GM12878 (cell line): ENCODE measurements at places on chromosomes 7 and 10. TPM values are rescaled to one million over a fixed set of nuclear protein-coding genes. Genes with fewer than 3 reads are reported as not detected.

- no peak for DNase-seq
These were observed 21.1 kb upstream of the AUTS2 start for GRCh38 chr7:69577221-69577620.

ZNF117 gene
- polyA plus RNA-seq, result 3.9 and 4.1 TPM in 2 replicates

DNAJB9 gene
- 19.1 and 19.7 TPM in 2 replicates for polyA plus RNA-seq

CYP3A7 gene
- not detected in 2 replicates for polyA plus RNA-seq

DNA sequence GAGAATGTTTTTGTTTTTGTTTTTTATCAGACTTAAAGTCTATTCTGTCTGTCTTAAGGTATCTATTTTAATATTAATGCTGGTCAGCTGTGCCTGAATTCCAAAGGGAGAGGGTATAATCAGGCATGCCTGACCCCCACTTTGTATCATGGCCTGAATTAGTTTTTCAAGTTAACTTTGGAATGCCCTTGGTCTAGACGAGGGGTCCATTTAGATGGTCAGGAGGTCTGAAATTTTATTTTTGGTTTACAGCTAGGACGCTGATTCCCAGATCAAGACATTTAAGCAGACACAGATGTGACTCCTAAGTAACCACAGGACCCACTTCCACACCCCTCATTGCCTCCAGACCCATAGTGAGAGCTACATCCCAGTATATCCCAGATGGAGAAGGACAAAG is 189.5 kb downstream of the ARHGAP12 start:
- DNase-seq, result no peak

NAT16 gene
- not detected in 2 replicates for polyA plus RNA-seq
